ENCODE measurements at places on chromosomes 6 and 20.

- no peak for DNase-seq
Observed at GRCh38 chr20:32538526-32538939, 46.6 kb downstream of the NOL4L start.

GRCh38 chr6:149095842-149096241 is 221.7 kb upstream of the TAB2 start:
- no peak for DNase-seq

DNA sequence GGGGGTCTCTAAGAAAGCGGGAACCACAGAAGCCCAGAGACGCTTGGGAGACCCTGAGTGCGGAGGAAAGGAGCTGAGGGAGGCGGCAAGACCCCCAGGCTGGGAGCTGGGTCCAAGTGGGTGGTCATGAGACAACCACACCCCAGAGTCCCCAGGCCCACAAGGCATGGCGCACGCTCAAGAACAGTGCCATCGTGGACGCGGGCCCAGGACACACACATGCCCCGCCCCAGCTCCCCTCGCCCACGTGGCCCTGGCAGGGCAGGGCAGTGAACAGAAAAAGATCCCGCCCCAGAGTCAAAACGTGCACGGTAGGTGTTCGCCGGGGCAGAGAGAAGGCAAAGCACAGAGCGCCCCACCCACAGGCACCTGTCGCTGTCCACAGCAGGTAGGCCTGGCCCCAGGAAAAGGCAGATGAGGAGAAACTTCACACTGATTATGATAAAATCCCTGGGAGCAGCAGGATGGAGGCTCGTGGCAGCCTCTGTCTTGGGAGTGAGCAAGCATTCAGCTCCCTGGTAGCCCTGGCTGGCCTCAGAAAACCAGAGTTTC is 50.0 kb downstream of the BPIFB1 start:
- DNase-seq = no peak

GRCh38 chr6:80676386-80676785 is 569.9 kb downstream of the BCKDHB start:
- DNase-seq = peak; percentile 39

- DNase-seq = no peak
Observed at GRCh38 chr6:143270026-143270425, 180.5 kb downstream of the ADAT2 start.

DNA sequence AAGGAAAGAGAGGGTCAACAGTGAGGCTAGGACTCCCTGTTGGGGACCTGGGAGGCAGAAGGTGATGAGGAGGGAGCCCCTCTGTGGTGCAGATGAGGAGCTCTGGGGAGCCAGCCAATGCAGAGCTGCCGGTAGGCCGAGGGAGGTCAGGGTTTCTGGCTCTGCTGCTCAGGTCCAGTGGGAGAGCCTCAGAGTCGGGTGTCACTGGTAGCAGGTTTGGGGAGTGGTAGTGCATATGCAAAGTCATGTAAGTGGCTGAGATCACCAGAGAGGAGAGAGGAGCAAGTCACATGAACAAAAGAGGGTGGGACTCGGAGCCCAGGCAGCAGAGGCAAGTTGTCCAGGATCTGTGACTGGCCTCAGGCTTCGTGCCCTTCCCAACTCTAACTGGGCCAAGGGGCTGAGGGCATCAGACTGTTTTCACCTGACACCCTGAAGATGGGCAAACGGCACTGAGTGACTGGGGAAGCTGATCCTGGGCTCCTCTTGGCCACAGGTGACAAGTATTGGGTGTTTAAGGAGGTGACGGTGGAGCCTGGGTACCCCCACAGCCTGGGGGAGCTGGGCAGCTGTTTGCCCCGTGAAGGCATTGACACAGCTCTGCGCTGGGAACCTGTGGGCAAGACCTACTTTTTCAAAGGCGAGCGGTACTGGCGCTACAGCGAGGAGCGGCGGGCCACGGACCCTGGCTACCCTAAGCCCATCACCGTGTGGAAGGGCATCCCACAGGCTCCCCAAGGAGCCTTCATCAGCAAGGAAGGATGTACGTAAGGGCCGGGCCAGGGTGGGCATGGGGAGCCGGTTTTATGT is 6.6 kb downstream of the MMP24OS start:
- DNase-seq = no peak

GRCh38 chr6:163526346-163526745 is 111.8 kb downstream of the QKI start:
- peak; percentile 2 for DNase-seq

DNA sequence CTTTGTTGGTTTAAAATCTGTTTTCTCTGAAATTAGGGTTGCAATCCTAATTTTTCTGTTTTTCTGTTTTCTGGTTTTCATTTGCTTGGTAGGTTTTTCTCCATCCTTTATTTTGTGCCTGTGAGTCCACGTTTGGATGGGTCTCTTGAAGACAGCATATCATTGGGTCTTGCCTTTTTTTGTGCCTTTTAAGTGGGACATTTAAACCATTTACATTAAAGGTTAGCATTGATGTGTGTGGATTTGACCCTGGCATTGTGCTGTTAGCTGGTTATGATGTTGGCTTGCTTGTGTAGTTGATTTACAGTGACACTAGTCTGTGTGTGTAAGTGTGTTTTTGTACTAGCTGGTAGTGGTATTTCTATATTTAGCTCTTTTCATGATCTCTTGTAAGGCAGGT is 28.0 kb upstream of the CST5 start:
- no peak for DNase-seq

DNA sequence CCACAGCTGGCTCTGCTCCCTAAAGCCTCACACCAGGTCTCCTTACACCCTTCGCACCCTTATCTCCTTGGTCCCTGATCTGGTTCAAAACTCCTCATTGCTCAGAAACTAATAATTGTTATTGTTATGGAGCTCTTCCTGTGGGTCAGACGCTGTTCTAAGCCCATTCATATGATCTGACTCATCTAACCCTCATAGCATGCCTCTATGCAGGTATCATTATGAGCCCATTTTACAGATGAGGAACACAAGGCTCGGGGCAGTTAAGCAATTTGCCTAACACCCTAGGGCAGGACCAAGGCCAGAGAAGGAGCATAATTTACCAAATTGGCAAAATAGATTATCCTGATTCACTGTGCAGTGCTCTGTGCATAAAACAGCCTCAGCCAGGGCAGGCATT is 51.8 kb upstream of the CCDC167 start:
- no peak for DNase-seq

DNA sequence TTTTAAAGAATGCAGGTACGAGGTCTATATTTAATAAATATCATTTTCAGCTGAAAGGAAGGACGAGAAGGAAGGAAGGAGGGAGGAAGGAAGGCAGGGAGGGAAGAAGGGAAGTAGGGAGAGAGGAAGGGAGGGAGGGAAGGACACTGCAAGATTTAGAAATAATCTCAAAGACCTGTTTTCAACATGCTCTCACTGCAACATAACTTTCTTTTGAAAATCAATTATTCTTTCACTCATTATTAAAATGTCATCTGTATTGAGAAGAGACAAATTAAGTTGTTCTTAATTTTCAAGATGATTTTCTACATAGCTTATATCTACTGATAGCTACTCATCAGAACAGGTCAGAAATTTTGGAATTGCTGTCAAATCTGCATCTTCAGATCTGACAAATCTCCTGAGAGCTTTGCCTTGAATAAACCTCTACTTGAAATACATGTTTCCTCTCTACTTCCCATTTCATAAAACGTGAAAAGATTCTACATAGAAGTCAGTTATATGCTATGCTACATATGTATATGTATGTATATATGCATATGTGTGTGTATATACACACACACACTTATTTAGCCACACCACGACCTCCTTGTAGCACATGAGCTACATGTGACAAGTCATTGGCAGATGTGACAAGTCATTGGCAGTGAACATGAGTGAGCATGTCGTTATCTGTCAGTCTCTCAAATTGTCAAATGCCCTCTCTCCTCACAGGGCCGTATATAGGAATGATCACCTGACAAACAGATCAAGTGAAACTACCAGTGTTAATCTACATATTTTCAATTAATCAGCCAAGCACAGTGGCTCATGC is 241.6 kb downstream of the LY86 start:
- DNase-seq = no peak

GRCh38 chr20:31580706-31581105 is 24.4 kb upstream of the ID1 start:
- DNase-seq = no peak

DNA sequence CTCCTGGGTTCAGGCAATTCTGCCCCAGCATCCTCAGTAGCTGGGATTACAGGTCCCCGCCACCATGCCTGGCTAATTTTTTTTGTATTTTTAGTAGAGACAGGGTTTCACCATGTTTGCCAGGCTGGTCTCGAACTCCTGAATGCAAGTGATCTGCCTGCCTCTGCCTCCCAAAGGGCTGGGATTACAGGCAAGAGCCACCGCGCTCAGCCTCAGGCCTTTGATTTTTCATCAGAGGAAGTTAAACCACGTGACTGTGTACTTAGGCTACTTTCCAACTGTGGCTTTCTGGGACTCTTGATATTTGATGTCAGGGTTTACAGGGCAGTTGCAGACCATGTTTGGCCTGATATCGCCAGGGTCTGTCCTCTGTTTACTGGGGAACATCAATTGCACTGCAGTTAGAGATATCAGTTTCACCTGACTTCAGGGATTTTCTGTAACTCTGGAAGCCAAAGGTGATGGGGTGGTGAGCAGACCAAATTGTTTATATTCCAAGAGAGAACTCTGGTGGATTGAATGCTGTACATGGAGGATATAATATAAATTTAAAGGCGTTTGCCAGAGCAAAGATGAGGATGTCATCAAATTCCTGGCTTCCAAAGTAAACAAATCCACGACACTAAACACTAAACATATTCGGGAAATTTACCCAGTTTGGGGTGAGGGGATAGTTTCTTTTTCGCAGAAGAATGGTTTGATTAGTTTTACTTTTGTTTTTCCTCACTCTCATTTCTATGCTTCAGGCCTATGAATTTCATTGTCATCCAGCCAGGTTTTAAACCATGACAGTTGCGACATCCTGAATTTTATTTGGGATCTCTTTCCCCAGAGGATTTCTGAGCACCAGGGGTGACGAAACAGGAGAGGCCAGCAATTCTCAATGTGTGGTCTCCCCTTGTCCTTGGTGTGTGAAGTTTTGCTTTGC is 4.2 kb downstream of the PSMF1 start:
- DNase-seq = no peak

DNA sequence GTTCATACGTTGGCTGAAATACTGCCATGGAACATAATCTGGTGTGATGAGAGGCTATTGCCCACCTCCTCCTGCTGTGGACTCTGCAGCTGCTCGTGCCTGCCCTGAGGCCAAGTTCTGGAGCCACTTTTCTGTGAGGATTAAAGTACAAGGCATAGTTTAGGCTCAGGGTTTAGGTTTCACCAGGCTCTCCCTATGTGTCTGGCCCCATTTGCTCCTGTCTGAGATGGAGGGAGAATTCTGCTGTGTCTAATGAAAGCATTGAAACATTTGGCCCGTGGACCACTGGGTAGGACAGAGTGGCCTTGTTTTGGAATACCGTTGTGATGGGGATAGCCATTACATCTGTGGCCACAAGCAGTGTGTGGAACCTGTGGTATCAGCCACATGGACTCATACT is 5.9 kb downstream of the WRNIP1 start:
- DNase-seq = no peak

- DNase-seq = no peak
Observed at GRCh38 chr20:9588706-9589105, 74.3 kb downstream of the LAMP5 start.

- DNase-seq = no peak
Observed at GRCh38 chr6:107704347-107705013, 119.6 kb downstream of the SCML4 start.

DNA sequence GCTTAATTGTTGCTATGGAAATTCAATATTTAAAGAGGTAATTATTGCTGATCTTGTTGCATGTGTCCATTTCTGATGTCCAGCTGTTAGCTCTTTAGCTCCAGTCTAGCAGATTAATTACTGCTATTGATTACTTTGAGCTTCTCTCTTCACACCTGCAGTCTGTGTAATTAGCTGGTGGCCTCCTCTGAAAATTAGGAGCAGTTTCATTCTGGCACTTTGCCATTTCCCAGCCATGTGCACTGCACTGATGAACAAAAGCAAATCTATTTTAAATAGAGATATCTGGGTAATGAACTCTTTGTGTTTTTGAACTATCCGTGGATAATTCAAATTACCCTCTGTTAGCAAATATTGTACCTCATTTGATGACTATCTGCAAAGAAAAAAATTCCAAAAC is 275.9 kb downstream of the RNF144B start:
- DNase-seq = no peak

GRCh38 chr6:161138543-161139303 is 135.1 kb downstream of the AGPAT4 start:
- DNase-seq = no peak

GRCh38 chr6:25454136-25454535 is 175.0 kb downstream of the CARMIL1 start:
- peak; percentile 35 for DNase-seq

DNA sequence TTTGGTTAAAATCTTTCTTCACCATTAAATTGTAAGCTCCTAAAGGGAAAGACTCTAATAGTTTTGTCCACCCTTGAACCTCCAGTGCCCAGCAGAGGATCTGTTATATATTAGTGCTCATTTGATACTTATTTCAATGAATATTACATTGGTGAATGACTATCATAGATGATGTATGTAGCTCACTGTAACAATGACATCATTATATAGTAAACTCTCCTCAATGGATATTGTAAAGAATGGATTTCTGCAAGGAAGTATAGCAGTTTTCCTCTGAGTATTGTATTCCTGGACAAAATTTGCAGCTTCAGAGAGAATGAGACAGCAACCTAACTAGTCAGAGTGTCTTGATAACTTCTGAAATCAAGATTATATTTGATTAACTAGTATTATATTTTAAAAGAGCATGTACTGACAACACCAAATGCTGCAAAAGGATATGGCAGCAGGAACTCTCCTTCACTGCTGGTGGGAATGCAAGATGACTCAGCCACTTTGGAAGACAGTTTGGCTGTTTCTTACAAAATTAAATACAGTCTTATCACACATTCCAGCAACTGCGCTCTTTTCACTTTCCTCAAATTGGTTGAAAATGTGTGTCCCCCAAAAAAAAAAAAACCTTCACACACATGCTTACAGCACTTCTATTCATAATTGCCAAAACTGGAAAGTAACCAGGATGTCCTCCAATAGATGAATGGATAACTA is 189.8 kb upstream of the OPRM1 start:
- DNase-seq = no peak

DNA sequence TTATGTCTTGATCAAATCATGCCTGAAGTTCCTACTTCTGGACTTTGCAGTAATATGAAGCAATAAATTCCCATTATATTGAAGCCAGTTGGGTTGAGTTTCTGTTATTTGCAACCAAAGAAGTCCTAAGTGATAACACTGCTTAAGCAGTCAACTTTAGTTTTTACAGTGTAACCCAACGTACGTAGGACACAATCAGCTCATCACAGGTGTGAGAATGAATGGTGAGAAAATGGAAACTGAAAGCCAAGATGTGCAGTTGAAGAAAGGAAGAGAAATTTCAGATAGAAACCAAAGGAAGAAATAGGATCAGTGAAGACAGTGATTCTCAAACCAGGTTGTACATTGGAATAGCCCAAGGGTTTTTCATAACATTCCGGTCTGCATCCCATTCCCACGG is 211.4 kb upstream of the ZFP64 start:
- no peak for DNase-seq

DNA sequence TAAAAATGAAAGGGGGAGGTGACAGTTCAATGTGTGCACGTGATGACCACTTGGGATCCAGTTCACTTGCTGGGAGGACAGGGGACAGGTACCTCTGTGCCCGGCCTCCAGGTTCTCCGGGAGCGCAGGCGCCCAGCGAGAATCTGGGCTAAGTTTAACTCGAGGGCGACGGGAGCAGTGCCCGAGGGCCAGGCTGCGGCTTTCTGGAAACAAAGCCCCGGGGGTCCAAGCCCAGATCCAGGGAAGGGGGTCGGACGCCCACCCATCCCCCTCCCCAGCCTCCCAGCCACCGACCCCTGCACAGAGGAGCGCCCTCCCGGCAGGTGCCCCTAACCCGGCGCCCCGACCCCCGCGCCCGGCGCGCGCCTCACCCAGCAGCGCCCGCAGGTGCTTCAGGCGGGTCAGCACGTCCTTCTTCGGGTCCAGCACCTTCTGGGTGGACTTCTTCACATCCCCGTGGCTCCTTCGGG is 405 bp downstream of the RALGAPA2 start:
- no peak for DNase-seq
